ENCODE measurements at places on chromosomes 16 and 17.

DNA sequence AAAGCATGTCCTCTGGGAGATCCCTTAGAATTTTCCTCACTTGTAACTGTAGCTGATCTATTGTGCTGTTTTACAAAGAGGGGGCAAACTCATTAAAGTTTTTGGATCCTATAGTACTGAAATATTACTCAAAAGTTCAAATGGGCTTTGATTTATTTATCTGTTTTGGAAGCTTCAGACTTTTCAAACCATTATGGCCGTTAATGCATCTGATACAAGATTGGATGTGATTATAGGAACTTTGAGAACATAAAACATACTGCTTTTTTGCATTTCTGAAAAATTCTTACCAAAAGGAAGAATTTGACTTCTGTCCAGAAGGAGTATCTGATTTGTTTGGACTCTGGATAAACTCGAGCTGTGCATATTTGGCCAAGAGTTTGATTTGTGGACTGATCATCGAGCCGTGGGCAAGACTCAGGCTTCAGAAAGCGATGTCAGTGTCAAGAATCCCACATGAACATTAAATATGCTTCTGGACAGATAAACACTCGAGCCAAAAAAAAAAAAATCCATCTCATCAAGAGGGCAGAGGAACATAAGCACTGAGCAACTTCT, 8.2 kb upstream of the MARCHF10 start:
- DNase-seq, result no peak

- no peak for DNase-seq
These were observed 76.2 kb upstream of the DNAH17 start for GRCh38 chr17:78653382-78653781.

DNA sequence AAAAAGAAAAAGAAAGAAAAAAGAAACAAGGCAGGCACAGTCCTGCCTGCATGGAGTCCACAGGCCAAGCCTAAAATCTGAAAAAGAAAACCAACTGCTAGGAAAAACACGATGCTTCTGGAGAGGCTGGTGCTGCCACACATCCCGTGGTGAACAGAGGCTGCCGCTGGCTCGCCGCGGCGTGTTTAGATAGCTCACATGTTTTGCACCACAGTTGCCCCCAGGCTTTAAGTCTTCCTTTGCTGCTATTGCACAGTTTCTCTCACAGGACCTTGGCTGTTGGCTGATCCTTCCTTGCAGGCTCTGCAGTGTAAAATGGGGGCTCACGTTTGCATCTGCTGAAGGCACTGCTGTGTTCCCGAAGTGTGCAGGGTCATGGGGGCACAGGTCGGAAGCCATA, 8.6 kb downstream of the SLC6A4 start:
- DNase-seq, result no peak

GRCh38 chr17:78785663-78786057, 3.6 kb upstream of the CYTH1 start:
- no peak for DNase-seq

GRCh38 chr16:4682616-4683254, 10.6 kb upstream of the NUDT16L1 start:
- DNase-seq, result peak; percentile 66

- DNase-seq, result no peak
These were observed 28.1 kb downstream of the VWA3A start for GRCh38 chr16:22120440-22120839.

- no peak for DNase-seq
These were observed 40.6 kb downstream of the STH start for GRCh38 chr17:46039592-46040186.

GRCh38 chr16:89409161-89409711, 81.1 kb downstream of the ANKRD11 start:
- DNase-seq, result no peak

- DNase-seq, result no peak
These were observed 11.8 kb downstream of the STARD3 start for GRCh38 chr17:39648616-39649366.

GRCh38 chr16:72997141-72997542, 50.8 kb downstream of the ZFHX3 start:
- no peak for DNase-seq

DNA sequence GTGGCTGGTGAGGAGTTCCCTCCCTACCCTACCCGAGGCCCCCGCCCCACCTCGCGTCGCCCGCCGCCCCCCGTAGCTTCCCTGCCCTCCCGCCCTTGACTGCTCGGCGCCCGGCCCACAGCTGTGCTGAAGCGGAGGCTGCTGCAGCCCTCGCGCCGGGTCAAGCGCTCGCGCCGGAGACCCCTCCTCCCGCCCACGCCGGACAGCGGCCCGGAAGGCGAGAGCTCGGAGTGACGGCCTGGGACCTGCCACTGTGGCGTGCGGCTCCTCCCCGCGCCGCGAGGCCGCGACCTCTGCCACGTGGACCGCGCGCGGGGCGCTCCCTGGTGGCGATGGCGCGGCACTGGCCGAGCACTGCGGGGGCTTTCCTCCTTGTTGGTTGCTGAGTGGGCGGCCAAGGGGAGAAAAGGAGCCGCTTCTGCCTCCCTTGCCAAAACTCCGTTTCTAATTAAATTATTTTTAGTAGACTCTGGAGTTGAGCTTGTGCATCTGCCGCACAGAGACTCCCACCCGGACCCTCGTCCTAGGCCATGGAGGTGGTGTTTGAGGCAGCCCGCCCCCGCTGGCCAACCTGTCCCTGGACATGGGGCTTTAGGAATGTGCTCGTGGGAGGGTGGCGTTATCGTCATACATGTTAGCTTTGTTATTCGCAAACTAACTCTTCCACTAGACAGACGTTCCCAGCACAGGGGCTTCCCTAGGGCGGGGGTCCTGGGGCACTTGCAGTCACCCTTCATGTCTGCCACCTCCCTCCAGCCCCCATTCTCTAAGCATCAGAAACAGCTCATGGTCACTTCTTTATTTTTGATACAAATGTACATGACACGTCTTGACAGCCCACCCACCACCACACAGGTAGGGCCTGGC, 4.4 kb downstream of the TP53I13 start:
- peak; percentile 47 for DNase-seq

All from midbrain (tissue), 1 donor.